ENCODE measurements at places on chromosomes 13 and 19.

DNA sequence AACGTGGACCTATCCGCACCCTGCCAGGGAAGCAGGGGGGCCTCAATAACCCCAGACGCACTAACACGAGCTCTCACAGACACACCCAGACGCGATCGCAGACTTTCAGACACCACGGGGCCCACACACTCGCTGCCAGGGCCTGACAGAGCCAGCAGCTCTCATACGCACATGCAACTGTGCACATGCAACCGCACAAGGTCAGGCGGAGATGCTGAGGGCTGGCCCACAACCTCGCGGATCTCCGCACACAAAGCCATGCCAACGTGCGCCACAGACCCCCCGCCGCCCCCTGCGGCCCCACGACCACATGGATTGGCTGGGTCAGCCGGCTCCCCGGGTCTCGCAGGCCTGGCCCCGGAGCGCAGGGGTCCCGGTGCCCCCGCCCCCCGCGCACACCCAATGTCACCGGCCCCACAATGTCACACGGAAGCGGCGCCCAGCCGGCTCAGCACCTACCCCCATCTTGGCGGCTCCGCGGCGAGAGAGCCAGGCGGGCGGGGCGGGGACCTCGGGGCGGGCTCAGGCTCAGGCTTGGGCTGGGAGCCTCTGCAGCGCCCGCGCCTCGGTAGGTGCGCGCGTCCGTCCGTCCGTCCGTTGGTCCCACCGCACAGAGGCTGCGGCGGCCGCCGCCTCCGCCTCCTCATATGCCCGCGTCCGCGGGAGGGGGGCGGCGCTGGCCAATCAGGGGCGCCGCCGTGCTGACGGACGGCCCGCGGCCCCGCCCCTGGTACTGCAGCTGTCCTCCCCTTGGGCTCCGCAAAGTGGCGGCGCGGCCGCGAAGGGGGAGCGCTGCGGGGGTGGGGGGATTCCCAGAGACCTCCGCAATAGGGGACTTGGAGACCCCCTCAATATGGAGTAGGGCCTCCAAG, at the start of gene ATP1A3:
TSS of gene ATP1A3 (minus strand) at position 619 of the 872 bp plus-strand sequence. CDS start at position 465, 154 bp downstream.
- DNase-seq, result no peak

- no peak for DNase-seq
Observed at GRCh38 chr19:754530-754929, 3.6 kb downstream of the MISP start.

- DNase-seq, result no peak
Observed at GRCh38 chr13:61387694-61388093, 28.0 kb downstream of the PCDH20 start.

- no peak for DNase-seq
Observed at GRCh38 chr19:10214784-10215183, 16.3 kb downstream of the S1PR2 start.

DNA sequence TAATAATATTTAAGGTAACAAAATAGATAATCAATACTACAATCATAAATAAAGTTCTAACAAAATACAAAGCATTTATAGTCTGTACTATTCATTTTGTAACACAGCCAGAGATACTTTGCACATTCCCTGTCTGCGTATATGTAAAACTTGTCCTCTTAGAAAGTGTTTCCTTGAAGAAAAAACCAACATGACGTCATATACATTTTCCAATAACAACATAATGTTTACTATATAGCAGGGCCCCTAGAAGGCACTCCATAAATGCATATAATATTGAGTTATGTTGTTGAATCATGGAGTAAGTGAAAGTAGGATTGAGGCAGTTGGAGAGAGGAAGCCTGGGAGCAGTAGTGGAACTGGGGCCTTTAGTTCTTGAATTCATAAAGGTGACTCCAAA, 371.4 kb upstream of the HTR2A start:
- no peak for DNase-seq

GRCh38 chr19:5865772-5866171, 4.6 kb downstream of the FUT5 start:
- no peak for DNase-seq

DNA sequence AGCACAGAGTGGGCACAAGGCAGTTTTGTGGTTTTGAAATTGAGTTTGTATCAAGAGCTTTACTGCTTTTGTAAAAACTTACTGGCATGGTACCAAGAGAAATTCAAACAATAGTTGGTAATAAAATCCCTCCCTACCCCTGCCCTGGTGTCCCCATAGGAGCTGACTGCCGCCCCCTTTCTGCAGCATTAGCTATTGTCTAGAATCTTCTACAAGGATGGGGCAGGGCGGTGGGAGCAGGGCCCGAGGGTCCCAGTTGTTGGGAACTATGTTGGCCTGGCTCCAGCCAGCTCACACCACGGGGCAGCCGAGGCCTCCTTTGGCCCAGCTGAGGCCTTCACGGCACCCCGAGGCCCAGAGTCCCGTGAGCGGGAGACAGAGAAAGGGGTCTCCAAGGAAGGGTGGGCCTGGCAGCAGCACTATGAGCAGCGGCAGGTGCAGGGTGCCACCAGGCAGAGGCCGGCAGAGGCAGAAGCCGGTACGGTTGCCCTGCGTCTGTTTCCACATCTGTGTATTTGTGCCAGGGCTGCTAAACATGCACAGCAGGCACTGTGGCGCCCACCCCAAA, 57.9 kb downstream of the KDM4B start:
- no peak for DNase-seq

GRCh38 chr13:23752111-23753001, 136.8 kb downstream of the MIPEP start:
- no peak for DNase-seq

DNA sequence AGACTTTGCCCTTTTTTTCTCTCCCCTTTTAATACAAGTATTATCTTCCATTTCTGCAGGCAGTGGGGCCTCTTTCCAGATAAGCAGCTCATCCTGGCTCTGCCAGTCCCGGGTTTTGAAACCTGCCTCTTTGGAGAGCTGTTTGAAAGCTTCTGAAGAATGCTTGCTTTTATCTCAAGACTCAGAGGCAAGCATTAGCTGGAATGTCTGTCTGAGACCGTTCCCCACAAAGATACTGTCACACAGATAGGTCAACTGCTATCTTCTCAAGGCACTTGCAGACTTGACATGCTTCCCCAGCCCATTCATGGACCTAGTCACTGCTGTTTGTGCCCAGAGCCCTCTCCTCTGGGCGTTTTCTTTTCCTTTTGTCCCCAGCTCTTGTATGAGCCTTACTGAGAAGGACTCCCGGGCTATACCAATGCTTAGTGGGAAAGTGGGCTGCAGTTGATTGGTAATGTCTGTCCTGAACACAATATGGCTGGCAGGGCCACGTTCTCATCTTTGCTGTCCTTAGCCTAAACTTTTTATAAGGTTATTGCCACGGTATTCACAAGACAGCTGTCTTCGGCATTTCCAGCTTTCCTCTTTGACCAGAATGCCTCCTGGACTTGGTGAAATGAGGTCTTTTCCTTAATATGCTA, 13.4 kb downstream of the SERP2 start:
- DNase-seq, result no peak

DNA sequence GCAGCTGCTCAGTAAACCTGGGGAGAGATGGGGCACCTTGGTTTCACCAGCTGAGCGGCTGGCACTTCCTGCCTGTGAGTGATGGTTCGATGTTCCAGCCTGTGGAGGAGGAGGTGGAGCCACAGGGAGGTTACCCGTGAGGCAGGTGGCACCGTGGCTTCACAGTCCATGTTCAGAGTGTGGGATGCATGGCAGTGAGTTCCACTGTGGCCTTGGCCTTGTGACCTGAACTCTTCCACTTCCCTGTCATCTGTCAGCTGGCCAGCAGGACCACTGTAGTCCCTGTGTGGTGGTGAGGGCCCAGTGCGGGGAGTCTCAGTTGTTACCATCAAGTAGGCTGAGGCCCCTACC, 16.9 kb downstream of the SMARCA4 start:
- no peak for DNase-seq

- DNase-seq, result no peak
Observed at GRCh38 chr13:113816254-113816929, 47.5 kb downstream of the GAS6 start.

DNA sequence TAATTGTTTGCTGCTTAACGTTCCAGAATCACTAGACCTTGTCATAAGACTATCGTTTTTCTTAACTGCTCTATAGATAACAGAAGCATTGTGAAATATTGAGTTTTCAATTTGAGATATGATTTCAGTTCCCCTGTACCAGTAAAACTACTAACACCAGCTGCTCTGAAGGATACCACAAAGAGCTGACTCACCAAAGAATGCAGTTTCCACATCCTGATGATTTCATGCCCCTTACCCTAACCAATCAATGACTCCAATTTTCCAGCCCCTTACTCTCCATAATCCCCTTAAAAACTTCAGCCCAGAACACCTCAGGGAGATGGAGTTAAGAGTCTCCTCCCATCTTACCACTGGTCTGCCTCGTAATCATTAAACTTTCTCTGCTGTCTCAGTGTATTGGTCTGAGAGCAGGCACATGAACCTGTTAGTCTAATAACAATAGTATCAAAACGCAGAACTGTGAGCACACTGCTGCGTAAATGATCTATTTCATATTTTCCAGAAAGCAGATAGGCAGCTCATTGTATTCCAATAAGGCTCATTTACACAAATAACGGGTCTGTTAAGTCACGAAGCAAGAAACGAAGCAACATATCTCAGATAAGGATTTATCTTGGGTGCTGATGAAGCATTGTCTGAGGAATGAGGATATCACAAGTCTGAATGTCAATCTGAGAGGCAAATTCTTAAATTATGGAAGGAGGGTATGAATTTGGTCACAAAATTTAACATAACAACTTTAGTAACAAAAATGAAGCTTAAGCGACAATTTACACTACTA, 14.1 kb upstream of the CCNA1 start:
- DNase-seq, result no peak

DNA sequence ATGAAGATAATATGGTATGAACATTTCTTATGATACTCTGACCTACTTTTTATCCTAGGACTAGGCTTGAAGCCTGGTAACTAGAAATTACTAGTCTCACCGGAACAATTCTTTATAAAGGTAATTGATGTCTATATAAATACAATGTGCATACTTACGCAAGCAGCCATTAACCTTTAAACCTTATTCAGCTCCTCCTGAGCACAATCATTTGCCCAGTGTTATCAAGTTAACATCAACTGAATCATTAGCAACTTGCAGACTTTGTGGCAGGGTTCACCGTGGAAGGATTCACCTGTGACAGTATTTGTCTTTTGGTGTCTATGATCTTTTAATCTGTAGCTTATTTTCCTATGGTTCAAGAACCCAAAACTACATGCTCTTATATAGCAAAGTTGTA, 508.6 kb upstream of the KLHL1 start:
- DNase-seq, result no peak

DNA sequence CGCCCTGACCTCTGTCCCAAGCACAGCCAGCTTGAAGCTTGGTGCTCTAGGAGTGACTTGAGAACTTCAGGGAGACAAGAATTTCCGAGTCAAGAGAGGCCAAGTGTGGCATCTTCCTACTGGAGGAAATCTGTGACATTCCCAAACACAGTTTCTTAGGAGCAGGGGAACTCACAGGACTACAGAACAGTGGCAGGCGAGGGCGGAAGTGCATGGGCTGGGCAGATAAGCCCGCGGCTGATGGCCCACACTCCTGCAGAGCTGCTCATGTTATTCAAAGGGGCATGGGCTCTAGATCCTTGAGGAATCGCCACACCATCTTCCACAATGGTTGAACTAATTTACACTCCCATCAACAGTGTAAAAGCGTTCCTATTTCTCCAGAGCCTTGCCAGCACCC, 168.8 kb downstream of the KATNAL1 start:
- DNase-seq, result no peak

DNA sequence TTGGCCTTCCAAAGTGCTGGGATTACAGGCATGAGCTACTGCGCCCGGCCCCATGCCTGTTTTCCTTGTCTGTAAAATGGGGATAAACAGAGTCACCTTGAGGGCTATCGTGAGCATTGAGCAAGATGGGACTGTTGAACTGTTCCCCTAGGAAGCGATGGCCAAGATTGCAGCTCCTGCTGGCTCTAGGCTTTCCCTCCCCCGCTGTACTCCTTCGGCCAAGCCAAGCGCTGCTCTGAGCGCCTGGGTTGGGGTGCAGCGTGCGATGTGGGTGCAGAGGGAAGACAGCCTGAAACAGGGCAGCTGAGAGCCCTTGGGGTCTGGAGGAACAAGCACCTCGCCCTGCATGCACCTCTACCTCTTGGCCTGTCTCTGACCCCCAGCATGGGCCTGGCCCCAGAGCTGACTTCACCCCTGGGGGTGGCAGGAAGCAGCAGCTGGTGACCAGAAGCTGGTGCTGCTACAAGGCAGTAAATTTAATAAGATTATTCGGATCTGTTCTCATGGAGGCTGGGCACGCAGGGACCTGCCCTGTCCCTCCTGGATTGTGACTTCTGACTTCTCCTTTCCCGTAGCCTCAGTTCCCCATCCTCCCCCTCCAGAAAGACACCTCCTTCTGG, 5.3 kb downstream of the GNG8 start:
- DNase-seq, result no peak

DNA sequence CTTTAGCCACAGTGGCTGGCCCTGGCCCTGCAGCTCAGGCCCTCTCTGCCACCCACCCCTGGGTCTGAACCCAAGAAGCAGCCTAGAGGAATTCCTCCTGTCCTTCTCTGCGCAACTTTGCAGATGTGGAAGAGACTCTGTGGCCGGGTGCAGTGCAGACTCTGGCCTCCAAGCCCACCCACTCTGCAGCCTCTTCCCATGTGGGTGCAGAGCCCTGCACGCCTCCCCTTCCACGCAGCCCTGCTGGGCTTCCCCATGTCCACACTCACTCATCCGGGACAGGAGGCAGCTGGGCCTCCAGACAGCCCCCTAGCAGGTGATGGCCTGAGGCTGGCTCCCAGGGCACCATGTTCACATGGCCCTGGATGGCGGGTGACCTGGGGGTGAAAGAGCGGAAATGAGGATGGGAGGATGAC, 2.5 kb downstream of the TEX29 start:
- no peak for DNase-seq

- no peak for DNase-seq
Observed at GRCh38 chr13:19817510-19818158, 34.9 kb upstream of the PSPC1 start.

DNA sequence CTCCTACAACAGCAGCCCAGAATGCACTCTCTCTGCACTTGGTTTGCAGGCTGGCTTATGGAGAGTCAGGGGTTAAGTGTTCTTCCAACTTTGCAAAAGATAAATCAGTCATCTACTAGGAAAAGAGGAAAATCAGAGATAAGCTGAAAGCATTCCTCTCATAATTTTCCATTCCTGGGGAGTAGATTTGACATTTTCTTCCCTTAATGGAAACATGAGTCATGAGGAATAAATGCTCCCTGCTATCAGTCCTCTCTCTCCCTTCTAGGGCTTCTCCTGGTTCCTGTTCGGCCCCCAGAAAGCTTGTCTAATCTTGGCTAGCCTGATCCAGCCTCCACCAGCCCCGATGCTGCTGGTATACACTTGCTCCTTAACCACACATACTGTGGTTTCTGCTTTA, 28.4 kb upstream of the ENOX1 start:
- DNase-seq, result peak; percentile 59

GRCh38 chr13:21673539-21673788, 2.6 kb downstream of the FGF9 start:
- no peak for DNase-seq

Data from HS-27A (cell line).